Stimulated activated CD8-positive, alpha-beta memory T cell treated with anti-CD3 and anti-CD28 coated beads, Interleukin-4, amount 100 ng/mL, for 48 hours (primary cell): ENCODE measurements at places on chromosomes 2 and 18.

DNA sequence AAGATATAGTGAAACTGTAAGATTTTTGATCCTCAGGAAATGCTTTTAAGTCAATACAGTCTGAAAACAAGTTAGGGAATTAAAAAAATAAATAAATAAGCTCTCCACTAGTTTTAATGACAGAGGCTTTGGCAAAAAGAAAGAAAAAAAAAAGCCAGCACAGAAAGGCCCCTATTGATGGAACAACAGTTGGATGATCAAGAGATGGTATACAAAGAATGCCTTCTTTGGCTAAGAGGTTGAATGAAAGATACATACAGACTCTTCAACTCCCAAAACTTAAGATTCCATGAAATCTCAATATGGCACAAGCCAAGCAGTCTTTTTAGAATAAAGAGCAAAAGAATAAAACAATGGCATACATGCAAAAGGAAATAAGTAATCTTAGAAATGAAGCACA lies 64.0 kb upstream of the GALNT5 start:
- DNase-seq = no peak

- DNase-seq = no peak
Measured at GRCh38 chr2:27591745-27592144, 8.9 kb downstream of the ZNF512 start.

GRCh38 chr2:73110168-73111072 lies 2.3 kb downstream of the RAB11FIP5 start:
- DNase-seq = no peak

GRCh38 chr18:8513249-8513648 lies 96.0 kb upstream of the RAB12 start:
- no peak for DNase-seq

DNA sequence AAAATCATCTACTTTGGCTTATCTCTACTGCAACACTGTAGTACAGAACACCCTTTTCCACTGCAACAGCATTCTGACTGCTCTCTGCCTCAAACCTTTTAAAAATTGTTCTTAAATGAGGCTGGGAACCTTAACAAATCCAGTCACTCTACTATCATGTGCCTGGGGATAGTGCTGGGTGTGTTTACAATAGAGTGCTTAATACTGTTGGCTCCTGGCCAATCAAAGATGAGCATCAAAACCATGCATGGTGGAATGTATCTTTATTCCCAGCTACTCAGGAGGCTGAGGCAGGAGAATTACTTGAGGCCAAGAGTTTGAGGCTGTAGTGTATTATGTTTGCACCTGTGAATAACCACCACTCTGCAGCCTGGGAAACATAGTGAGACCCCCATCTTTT lies 7.4 kb downstream of the ANKAR start:
- no peak for DNase-seq

DNA sequence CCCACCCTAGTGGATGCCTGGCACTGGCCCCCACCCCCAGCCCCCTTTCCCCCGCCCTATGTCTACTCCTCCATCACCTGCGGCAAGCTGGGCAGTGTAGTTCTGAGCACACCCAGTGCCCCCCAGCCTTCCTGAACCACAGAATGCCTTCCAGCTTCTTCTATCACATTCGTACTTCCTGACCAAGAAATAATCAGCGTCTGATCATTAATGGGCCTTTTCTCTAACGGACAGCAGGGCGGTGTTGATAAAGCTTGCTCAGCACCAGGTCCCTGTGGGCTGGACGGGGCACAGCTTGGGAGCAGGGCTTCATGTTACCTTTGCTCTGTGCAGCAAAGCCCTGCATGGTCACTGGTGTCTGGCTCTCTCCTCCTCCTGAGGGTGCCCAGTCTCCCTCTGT lies 15.4 kb downstream of the UXS1 start:
- DNase-seq = no peak

- no peak for DNase-seq
Measured at GRCh38 chr18:12895014-12895413, 11.0 kb upstream of the PTPN2 start.

GRCh38 chr2:217049956-217050355 lies 190.1 kb upstream of the TNP1 start:
- DNase-seq = no peak

GRCh38 chr2:20566331-20566730 lies 84.6 kb downstream of the HS1BP3 start:
- no peak for DNase-seq

DNA sequence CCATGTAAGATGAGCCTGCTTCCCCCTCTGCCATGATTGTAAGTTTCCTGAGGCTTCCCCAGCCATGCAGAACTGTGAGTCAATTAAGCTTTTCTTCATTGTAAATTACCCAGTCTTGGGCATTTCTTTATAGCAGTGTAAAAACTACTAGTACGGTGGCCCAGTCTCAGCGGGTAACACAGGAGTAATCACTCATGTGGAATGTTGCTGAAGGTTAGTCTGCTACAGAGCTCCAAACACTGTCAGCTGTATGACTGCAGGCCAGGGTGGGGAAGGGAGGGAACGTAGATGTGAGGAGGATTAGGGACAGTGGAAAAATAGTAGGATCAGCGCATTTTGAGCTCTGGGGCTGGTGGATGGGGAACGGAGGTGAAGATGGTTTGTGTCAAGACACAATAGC lies 711.2 kb upstream of the SOX11 start:
- no peak for DNase-seq

DNA sequence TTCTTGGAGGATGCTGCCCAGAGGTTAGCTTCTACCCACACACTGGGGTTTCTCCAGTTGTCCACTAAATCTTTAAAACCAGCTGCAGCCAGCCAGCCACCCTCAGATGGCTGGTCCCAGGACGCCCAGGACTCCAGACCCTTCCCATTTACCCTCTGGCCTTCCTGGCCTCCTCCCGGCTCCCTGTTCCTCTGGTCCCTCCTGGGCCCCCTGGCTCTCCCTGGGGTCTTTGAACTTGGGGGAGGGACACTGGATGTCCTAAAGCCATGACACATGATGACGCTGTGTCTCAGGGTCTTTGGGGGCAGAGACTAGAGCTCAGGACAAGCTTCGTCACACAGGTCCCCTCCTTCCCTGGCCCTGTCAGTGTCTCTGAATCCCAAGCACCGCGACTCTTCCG lies 201.1 kb upstream of the HDAC4 start:
- DNase-seq = no peak

DNA sequence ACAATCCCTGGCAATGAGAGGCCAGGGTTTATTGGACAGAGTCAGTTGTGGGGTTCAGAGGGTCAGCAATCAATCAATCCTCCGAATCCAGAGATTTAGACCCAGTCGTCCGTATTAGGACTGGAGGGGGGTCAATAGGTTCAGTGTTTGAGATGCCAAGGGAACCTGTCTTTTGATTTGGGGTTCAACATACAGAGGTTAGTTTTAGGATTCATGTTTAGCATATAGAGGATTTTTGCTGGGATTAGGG lies 292 bp downstream of the GMPPA start:
- DNase-seq = no peak

GRCh38 chr2:10868465-10869314 lies 43.0 kb upstream of the KCNF1 start:
- no peak for DNase-seq

DNA sequence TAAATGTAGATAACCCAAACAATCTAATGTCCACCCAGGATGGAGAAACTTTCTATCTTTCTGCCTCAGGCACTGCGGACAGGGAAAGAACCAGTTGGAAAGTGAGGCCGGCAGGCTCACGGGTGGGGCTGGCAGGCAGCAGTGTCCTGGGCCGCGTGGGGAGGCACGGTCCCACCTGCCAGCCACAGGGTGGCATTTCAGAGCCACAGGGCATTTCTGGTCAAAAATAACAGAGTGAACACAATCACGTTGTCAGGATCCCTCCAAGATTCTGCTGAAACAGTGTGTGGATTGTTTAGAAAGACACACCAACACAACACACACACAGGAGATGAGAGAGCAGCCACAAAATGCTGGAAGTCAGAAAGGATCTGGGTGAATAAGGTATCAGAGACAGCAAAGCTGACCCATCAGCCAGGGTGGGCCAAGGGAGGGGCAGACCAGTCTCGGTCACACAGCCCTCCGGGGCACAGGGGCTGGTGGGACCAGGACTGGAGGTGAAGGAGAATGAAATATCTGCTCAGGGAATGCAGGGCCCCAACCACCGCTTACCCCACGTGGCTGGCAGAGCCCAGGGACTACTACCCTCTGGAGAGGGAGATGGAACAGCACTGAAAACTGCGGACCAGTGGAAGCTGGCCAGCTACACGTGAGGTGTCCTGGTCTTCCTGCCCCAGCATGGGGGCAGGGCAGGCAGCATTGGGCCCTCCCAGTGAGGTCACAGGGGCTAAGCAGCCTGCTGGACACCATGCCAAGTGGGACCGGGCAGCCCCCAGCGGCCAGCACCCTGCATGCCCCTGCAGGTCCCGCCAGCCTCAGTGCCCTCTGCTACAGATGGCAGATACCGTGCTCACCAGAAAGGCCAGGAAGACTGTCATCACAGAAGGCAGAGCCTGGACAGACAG lies 173.9 kb downstream of the HDAC4 start:
- no peak for DNase-seq

DNA sequence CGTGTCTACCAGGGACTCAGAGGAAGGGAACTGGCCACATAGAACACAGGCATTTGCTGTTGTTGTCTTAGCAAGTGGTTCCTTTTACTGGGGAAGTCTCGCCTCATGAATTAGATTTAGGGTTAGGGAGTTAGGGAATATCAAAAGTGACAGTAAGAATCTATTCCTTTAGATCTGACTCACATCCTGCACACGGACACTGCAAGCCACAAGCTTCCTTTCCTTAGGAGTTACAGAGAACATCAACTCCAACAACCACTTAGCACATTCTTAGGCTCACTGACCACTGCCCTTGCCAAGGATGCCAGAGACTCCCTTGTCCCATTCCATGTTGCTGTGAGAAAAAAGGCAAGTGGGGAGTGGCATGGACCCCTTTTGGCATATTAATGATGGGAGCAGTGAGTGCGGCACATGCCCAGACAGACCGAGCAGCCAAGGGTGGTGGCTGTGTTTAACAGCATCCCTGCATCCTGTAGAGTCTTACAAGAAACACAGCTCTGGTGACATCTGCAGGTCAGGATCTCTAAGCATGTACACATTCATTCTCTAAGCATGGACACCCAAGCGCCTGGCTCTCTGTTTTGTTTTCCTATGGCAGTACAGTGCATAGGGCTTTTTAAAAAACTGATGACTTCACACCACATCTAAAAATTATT lies 745.6 kb upstream of the RAB6C start:
- no peak for DNase-seq

GRCh38 chr18:35241448-35241804 lies 592 bp downstream of the ZNF397 start:
- no peak for DNase-seq

- DNase-seq = no peak
Measured at GRCh38 chr18:47174545-47175116, 1.5 kb downstream of the IER3IP1 start.

DNA sequence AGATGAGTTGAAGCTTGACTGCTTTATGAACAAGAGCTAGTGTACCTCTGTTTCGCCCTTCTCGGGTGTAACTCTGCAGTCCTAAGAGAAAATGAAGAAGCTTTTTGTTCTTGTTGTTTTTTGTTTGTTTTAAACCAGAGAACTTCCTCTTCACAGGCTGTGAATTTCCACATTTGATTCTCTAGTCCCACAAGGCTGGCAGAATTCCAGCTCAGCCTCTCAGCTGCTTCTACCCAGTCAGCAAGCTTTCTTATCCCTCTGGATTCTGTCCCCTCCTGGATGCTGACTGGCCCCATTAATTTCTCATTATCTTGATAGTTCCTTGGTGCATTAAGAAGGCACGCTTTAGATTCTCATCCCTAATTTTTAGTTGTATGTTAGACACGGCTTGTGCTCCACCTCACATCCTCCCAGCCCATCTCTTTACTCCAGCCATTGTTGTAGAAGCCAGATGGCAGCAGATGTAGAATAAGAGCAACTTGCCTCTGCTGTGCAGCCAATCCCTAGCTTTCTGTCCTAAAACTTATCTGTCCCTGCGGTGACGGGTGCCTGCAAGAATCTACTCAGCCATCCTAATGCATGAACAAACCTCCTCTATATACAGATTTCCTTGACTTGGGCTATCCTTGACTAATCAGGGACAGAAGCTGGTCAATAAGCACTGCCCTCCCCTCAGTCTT lies 12.3 kb upstream of the RESP18 start:
- DNase-seq = no peak

DNA sequence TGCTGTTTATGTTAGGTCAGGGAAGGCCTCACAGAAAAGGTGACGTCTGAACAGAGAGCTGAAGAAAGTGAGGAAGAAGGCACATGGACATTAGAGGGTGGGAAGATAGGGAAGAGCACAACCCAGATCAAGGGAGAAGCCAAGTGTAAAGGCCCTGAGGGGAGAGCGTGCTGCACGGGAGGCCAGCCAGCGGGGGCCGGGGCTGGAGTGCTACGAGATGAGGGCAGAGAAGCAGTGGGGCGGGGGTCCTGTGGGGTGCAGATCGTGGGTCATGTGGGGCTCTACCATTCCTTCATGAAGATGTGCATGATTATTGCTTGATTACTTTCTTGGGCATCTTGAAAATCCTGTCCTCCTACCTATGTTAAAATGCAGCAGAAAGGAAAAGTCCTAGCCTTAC lies 50.8 kb downstream of the PROC start:
- no peak for DNase-seq

DNA sequence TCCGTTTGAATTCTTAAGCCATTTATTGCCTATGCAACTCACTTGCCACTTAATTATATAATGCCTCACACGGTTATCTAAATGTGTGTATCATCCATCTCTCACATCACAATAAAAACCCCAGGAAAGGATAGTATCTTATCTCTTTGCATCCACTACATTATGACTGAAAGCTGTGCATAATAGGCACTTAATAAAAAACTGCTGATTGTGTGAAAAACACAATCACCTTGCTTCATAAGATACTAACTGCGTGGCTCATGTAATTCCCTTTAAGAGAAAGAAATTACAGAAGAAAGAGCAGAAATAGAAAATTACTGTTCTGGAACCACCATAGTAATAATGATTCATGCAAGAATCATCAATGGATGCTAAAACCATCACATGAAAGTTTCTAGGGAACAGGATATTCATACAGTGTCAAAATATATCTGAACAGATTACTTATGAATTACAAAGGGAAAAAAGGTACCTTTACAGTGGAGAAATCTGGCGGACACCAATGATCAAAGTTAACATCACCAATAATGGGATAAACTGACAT lies 29.3 kb downstream of the CUL3 start:
- no peak for DNase-seq

- DNase-seq = no peak
Measured at GRCh38 chr2:130019402-130019801, 39.9 kb downstream of the RAB6C start.

GRCh38 chr2:197210430-197210829 lies 100.2 kb downstream of the ANKRD44 start:
- DNase-seq = no peak

GRCh38 chr2:216052420-216052819 lies 29.2 kb downstream of the PECR start:
- DNase-seq = no peak
